ENCODE measurements at places on chromosomes 3 and 15.

- DNase-seq, result no peak
These were observed 37.6 kb downstream of the TRA2B start for GRCh38 chr3:185900228-185900627.

- no peak for DNase-seq
These were observed 287.5 kb downstream of the ZPLD1 start for GRCh38 chr3:102722317-102722716.

DNA sequence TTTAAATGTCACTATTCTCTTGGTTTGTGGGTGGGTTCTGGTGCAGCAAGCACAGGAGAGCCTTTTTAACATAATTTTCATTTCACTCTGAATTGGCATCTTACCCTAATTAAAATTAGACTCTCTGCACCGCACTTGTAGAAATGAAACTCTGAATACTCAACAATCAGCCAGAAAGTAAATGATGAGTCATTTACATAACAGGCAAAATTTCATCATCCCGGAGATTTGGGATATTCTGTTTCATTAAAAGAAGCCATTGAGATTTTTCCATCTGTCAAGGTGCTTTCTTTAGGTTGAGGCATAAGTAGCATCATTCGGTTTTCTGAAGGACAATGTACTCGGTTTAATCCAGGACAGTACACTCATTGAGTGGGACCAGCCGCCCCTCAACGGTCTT is 111.0 kb downstream of the RFTN1 start:
- DNase-seq, result no peak

DNA sequence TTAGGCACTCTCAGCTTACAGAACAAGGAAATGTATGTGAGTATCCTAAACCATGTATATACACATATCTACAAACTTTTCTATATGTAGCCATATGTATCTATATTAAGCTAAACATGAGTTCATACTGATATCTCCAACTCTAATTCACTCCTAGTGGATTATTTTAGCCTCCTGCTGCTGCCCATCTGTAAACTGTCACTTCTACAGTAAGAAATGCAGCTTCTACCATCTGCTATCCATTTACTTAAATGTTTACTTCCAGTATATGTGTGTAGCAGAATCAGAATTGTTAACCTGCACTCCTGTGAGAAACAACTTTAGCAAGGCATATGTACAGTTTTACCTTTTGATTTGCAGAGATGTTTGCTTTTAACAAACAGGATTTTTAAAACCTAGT is 478.5 kb upstream of the CBLB start:
- no peak for DNase-seq

- DNase-seq, result no peak
These were observed 47.3 kb downstream of the GMPS start for GRCh38 chr3:155917781-155918180.

GRCh38 chr15:57405133-57405532 is 28.8 kb downstream of the CGNL1 start:
- no peak for DNase-seq

GRCh38 chr15:60375306-60375705 is 22.5 kb downstream of the ANXA2 start:
- no peak for DNase-seq

GRCh38 chr3:187403768-187404288 is 35.6 kb downstream of the RTP4 start:
- no peak for DNase-seq

- no peak for DNase-seq
These were observed 48.7 kb downstream of the TRAK1 start for GRCh38 chr3:42139621-42140453.

GRCh38 chr15:43440721-43441281 is 52.2 kb downstream of the TP53BP1 start:
- DNase-seq, result no peak

DNA sequence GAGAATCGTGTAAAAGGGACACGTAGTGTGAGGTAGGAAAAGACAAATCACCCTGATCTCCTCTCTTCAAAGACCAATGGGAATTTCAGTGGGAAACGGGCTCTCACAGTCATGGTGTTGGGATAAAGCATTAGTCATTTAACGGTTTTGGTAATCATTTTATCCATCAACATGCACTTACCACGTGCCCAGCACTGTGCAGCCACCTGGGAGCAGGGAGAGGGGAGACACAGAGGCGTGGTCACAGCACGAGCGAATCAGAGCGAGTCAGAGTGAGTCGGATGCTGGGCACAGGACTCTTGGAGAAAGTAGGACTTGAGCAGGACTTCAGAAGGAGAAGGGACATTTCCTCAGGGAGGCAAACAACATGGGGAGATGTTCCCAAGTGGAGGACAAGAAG is 130.8 kb downstream of the MINAR1 start:
- DNase-seq, result no peak

- no peak for DNase-seq
These were observed 1.0 kb upstream of the CXCR6 start for GRCh38 chr3:45942051-45942825.

DNA sequence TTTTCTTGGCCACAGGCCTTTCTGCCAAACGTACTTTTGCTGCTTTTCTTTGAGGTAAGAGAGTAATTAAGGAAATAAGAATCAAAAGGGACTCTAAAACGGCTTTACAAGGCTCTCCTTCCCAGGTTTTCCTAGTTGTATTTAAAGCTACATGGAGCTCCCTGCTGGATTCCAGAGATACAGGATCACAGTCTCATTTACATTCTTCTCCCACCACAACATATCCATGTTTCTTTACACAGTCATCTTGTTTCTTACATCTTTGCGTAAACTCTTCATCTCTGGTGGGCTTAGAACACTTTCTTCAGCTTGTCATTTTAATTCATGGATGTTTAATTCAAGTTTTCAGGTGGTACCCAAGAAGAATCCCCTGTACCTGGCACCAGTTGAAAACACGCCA is 117.6 kb upstream of the BFSP2 start:
- DNase-seq, result no peak

DNA sequence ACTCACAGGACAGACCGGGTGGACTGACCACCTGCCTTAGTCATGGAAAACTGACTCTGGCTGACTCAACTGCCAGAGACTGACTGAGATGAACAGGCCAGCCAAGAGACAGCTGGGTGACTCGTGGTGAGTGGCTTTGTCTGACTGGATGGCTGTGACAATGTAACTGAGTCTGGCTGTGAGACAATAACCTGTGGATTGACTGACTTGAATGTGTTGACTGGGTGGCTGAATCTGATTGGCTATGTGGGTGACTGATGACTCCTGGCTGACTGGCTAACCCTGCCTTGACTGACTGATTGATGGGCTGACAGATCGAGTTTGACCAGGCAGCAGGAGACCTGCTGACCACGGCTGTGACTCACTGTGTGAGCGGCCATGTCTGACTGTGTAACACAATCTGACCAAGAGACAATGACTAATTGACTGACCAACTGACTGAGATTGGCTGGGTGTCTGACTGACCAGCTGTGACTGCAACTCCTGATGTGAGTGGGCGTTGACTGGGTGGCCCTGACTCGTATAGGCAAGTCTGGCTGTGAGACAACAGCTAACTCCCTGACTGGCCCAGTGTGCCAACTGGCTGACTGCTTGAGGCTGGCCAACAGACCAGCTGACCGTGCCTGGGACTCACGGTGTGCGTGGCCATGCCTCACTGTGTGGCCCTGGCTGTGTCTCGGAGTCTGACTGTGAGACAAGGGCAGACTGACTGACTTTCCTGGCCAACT is 509.1 kb downstream of the SHQ1 start:
- DNase-seq, result no peak

GRCh38 chr15:101810876-101811275 is 1.1 kb upstream of the OR4F15 start:
- DNase-seq, result no peak

DNA sequence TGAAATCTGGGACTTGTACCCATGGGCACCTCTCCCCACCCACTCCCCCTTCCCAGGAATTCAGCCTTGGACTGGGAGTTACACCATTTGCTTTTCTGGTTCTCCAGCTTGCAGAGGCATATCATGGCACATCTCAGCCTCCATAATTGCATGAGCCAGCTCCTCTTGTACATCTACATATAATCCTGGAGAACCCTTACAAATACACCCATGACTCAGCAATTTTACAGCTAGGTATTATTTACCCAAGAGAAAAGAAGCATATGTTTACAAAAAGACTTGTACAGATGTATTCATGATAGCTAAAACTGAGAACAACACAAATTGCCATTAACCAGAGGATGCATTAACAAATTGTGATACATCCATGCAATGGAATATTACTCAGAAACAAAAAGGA is 58.4 kb downstream of the RPLP1 start:
- no peak for DNase-seq

DNA sequence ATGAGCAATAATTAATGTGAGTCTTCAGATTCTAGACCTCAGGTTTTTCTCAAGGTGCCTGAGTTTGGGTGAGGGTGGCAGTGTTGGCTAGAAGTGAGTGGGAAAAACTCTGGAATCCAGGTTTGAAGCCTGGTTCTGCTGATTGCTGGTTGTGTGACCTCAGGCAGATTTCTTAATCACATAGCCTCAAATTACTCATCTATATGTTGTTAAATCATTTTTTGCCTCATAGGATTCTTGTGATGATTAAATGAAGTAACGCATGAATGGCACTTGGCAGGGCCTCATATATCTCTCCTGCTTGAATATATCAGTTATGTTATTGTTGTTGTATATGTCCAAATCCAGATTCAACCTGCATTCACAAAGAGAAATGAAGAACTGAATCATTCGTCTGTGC is 60.5 kb downstream of the NR2F2 start:
- DNase-seq, result no peak

- DNase-seq, result no peak
These were observed 135.9 kb upstream of the TGFBR2 start for GRCh38 chr3:30470496-30470895.

GRCh38 chr3:186772281-186772694 is 11.1 kb upstream of the EIF4A2 start:
- DNase-seq, result peak; percentile 31

- no peak for DNase-seq
These were observed 13.8 kb downstream of the FSD2 start for GRCh38 chr15:82792068-82792467.

DNA sequence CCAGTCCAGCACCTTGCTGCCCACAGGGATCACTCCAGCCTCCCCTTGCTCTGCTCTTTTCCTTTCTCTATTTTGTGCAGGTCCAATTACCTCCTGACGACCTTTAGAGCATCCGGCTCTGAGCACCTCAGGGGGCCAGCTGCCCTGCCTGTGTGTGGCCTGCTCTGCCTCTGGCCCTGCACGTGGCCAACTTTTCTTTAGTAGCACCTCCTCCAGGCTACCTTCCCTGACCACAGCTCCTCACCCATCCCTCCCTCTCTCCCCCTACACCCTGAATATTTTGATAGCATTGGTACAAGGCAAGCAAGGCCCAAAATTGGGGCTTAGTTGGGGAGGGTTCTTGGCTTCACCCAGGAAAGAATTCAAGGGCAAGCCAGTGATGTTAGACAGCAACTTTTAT is 66.9 kb upstream of the PRR20G start:
- DNase-seq, result no peak

GRCh38 chr3:52084216-52084945 is 28.0 kb upstream of the DUSP7 start:
- DNase-seq, result no peak

GRCh38 chr3:30522476-30522875 is 83.9 kb upstream of the TGFBR2 start:
- DNase-seq, result no peak

- DNase-seq, result no peak
These were observed 11.4 kb downstream of the CHL1 start for GRCh38 chr3:207973-208372.

DNA sequence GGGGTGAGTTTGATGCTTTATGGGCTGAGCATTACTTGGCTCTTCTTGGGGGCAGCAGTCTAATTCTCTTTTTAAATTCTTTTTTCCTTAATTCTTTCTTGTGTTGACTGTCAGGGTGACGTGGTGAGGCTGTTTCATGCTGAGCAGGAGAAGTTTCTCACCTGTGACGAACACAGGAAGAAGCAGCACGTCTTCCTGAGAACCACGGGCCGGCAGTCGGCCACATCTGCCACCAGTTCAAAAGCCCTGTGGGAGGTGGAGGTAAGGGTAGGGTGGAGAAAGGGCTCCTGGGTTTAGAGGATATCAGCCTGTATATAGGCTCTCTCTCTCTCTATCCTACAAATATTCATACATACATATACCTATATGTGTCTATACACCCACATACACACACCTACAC is 152.3 kb downstream of the ITPR1 start:
- DNase-seq, result no peak

- DNase-seq, result no peak
These were observed 36.8 kb upstream of the NAALADL2 start for GRCh38 chr3:174822320-174822719.

- no peak for DNase-seq
These were observed 3.7 kb downstream of the HRG start for GRCh38 chr3:186669378-186670084.

GRCh38 chr3:129888771-129889170 is 4.7 kb downstream of the TMCC1 start:
- DNase-seq, result no peak

DNA sequence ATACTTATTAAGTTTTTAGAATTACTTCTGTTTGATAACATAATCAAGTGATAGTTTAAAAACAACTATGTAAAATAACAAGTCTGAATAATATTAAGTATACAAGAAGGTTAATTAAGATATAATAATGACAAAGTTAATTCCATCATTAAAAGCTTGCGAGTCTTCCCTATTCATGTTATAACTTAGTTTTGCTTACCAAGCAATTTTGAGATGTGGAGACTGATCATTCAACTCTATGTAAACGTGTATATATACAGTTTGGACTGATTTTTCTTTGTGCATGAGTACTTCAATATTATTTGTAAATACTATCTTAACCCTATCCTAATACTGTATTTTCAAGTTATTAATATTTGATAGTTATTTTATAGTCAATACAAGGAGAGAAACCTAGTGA is 870.9 kb downstream of the GBE1 start:
- no peak for DNase-seq

GRCh38 chr3:155869691-155870090 is 759 bp upstream of the GMPS start:
- DNase-seq, result no peak

GRCh38 chr3:165159760-165160421 is 36.3 kb downstream of the SLITRK3 start:
- DNase-seq, result no peak

- no peak for DNase-seq
These were observed 546 bp downstream of the CISH start for GRCh38 chr3:50610992-50611463.

DNA sequence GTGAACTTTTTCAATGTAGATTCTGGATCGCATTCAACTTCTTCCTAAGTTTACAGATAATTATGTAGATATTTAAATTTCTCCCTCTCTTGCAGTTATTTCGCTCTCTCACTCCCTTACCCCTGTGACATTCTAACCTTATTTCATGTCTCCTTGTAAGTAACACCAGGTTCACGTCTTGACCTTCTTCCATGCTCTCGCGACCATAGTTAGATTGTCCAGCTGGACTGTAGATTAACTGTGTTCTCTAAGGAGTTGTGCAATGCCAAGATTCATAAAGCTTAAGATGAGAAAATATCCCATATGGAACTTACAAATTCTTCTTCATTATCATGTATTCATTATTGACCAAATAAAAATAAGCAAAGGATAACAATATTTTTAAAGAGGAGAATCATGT is 430.5 kb downstream of the GABRG3 start:
- no peak for DNase-seq
